ENCODE measurements at places on chromosomes 2 and 18.
A peak's percentile ranks its signal among the peaks of the same experiment; 100 is the strongest.

GRCh38 chr2:46844034-46844433, 71.6 kb downstream of the MCFD2 start:
- no peak for DNase-seq

GRCh38 chr2:97728091-97728731, 14.8 kb downstream of the ZAP70 start:
- no peak for DNase-seq

GRCh38 chr18:13366541-13366940, 148.0 kb downstream of the LDLRAD4 start:
- no peak for DNase-seq

- DNase-seq: no peak
Measured at GRCh38 chr2:218709908-218710307, 727 bp upstream of the TTLL4 start.

DNA sequence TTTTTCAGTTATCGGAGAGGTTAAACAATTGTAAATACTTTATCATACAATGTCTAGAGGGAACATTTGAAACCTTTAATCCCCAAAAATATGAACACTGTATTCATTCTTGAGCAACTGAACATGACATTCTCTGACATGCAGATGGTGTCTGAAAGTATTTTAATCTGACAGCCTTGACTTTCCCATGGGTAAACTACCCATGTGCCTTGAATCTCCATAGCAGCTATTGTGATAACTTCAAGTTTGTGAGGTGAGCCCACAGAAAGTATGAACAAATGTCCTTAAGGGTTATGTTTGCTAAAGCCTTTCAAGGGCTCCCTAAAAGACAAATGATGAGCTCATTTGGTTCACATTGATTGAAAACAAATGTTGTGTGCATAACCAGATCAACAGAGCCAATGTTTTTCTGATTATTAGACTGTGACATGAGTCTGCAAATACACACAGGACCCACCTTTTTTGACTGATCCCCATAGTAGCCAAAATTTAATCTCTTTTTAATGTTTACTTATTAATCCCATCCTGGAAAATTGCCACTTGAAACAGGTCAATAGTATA, 1326.0 kb downstream of the LRP1B start:
- DNase-seq: no peak

- no peak for DNase-seq
Measured at GRCh38 chr2:46771309-46771708, 144.3 kb downstream of the MCFD2 start.

GRCh38 chr2:239727182-239727775, 297.9 kb downstream of the NDUFA10 start:
- DNase-seq: no peak

GRCh38 chr2:241110089-241110606, 8.1 kb upstream of the MTERF4 start:
- DNase-seq: no peak

- no peak for DNase-seq
Measured at GRCh38 chr2:41602341-41602740, 445.5 kb upstream of the PKDCC start.

GRCh38 chr2:39632876-39633275, 32.8 kb upstream of the TMEM178A start:
- no peak for DNase-seq

DNA sequence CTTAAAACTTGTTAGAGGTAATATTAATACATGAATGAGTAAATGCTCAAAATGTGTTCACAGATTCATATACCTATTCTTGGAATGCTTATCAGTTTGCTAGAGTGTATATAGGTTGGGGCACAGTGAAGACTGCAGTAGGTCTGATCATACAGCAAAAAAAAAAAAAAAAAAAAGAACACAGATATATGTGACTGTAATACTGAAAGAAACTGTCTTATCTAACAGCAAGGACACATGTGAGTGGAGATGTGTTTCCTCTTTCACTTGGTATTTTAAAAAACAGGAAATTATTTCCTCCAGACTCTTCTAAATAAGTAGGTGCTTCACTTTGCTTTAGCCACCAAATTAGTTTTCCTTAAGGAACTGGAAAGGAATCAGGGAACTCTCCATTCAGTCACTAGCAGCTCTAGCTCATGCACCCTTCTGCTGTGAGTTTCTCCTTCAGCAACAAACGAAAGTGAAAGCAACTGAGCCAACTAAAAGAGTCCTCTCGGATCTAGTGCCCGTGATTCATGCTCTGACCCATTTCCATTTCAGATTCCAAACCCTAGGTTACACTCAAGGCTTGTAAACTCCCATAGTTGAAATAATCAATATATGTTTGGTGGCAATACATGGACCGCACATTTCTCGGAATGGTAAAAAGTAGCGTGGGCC, 98.5 kb downstream of the DSEL start:
- DNase-seq: peak; percentile 25

- DNase-seq: peak; percentile 4
Measured at GRCh38 chr2:225889452-225889851, 489.9 kb downstream of the NYAP2 start.

DNA sequence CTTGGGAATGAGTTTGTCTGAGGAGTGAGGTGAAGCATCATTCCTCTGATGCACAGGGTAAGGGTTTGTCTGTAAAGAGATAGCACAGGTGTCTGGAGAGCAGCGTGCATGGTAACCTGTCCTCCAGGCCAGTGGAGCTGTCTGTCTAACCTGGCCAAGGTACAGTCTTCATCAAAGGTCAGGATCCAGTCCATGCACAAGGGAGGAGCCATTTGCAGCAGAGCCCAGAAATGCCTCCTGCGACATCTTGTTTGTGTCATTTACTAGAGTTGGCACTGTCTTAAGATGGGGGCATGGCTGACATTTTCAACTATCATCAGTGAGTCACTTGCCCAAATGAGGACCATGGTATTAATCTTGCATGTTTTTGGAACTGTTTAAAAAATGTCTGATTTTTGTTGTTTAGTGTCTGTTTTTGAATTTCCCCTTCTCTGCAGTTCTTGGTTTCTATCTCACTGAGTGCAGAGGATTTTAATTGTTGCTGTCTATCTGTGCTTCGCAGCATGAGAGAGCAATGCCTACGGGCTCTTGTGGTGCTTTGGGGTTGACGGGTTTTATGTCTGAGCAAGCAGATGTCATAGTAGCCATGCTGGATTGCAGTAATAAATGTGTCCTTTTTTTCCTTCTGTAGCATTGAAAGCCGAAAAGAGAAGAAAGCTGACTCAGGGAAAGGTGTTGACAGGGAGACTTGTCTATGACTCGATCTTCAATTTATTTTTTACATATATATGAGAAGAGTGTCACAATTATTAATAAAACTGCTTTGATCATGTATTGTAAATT, 91.3 kb downstream of the DPP4 start:
- DNase-seq: no peak

DNA sequence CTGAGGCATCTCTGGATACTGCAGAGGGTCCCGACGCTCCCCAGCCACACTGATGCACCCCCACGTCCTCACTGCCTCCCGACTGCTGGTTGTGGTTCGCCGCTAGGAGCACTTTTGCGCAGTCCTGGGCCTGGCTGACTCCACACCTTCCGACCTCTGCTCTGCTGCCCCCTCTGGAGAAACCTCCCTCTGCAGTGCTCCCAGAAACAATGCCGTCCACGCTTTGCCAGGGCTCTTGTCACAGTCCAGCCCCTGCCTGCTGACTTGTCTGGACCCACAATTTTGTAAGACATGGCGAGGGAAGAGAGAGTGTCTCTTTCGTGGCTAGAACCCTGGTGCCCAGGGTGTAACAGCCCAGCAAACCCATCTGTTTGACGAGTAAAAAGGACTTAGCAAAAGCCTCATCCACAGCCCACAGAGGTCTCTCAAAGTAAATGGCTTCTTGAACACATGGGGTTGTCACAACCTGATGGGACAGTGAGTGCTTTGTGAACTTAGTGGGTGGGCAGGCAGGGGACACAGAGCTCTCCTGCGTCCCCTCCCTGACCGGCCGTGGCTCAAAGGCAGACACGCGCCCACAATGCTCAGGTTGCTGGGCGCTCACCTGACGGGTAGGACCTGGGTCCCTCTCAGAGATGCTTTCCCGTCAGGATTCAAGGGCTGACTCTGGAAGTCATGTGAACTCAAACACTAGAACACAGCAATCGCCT, 4.0 kb downstream of the COPS9 start:
- no peak for DNase-seq

DNA sequence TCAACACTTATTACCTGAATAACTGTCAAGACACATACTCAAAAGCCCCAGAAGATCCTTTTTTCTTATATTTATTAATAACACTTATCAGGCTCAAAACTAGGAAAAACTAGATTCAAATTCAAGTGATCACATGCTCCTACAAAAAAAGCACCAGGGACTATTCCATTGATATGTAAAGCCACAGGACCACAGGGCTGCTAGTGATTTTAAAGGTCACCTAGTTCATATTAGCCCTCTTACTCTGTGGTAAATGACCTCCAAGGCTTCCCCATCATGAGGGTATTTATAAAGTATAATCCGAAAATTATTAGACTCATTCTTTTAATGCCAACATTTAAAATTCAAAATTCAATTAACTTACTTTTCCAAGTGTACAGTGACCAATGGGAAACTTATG, 52.5 kb downstream of the LRPPRC start:
- DNase-seq: no peak

GRCh38 chr2:120867290-120868241, 131.9 kb downstream of the GLI2 start:
- no peak for DNase-seq

DNA sequence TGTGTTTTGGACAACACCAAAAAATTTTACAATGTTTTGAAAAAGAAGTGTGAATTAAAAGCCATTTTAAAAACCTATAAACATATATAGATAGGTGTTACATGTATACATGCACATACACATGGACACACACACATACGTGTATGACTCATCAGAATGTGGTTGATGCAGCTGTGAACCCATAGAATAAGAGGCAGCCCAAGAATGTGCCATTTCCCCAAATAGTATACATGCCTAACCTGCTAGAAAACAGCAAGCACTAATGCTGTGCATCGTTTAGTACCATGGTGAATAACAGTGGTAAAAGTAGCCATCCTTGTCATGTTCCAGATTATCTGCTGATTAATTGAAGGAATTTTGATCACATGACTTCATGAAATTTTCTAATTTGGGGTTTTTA, 149.0 kb downstream of the DSEL start:
- DNase-seq: no peak

DNA sequence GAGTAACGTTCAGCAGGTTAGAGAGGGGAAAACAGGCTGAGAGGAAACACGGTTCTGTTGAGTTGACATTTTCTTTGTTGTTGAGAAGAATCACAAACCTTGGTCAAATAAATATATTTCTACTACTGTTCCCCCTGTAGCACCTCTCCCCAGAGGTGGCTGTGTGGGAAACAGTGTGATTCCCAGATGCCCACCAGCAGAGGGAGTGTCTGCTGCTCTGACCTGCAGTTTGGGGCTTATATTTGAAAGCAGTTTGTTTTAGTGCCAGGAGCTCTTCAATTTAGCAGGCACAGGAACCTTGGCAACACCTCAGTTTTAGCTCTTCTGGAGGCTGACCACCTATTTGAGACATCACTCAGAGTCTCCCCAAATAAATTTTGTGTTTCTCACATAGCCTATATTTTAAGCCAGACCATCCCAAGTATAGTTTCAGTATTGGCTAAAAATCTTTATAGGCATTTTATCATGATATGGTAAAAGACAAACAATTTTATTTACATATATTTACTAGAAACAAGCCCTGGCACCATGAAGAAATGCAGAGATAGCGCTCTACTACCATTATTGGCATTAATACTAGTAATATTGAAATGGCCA, 75.7 kb downstream of the PIK3C3 start:
- no peak for DNase-seq

GRCh38 chr18:35432565-35433001, 55.4 kb upstream of the ZNF396 start:
- DNase-seq: no peak

DNA sequence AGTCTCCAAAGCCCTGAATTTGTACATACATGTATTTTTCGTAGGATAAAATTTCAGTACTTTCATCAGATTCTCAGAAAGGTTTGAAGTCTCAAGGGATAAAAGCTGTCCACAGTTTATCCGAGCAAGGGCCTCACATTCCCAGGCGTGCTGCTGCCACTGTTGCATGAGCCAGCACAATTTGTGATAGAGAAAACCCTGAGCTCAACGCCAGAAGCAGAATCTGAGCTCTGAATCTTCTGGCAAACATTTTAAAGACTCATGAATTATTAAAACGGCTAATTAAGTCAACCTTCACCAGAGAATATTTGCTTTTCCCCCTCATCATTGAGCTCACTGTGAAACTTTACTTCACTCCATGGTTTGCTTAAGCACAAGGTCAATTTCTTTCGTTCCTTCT, 38.5 kb upstream of the STPG4 start:
- no peak for DNase-seq

GRCh38 chr2:10935366-10935918, 23.7 kb downstream of the KCNF1 start:
- no peak for DNase-seq

DNA sequence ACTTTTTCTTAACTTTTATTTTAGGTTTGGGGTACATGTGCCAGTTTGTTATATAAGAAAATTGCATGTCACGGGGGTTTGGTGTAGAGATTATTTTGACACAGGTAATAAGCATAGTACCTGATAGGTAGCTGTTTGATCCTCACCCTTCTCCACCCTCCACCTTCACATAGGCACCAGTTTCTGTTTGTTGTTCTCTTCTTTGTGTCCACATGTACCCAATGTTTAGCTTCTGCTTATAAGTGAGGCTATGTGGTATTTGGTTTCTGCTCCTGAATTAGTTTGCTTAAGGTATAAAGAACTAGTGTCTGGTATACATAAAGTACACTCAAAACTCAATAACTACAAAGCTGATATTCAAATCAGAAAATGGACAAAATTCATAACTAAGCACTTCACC, 654.6 kb upstream of the LINC00305 start:
- DNase-seq: no peak

- no peak for DNase-seq
Measured at GRCh38 chr2:74975016-74975415, 16.6 kb downstream of the POLE4 start.

- peak; percentile 98 for DNase-seq
Measured at GRCh38 chr18:12990967-12991820, at the start of gene CEP192. TSS of gene CEP192 (plus strand) at chr18:12991362. CDS start at chr18:12999425, 8,063 bp downstream.

GRCh38 chr18:12031846-12032245, 50.5 kb downstream of the IMPA2 start:
- DNase-seq: no peak

- DNase-seq: no peak
Measured at GRCh38 chr2:203401-203800, 60.4 kb downstream of the SH3YL1 start.

DNA sequence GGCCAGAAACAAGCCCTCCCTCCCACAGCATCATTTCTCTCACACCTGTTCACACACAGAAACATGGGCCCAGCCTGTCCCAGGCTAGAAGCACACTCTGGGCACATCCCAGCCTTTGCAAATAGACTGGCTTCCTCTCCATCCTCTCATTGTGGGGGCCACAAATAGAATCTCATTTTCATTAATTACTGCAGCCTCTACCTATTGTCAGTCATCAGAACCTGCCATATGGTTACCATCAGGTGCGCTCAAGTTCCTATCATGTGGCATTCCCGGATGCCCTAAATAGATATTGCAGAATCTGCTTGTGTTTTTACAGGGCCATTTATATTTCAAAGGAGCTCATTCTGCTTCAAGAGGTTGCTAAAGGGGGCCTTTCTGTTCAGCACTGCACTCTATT, 460.7 kb downstream of the BCL11A start:
- DNase-seq: no peak

- no peak for DNase-seq
Measured at GRCh38 chr18:76951456-76952247, 129.3 kb downstream of the ZNF236 start.
